ENCODE measurements at places on chromosomes 11 and 22. TPM values are rescaled to one million over a fixed set of nuclear protein-coding genes. Genes with fewer than 3 reads are reported as not detected.

KRTAP5-8 gene
- total RNA-seq: 0.26 TPM

OPCML gene
- not detected for total RNA-seq

OR4D5 gene
- total RNA-seq: not detected

MB gene
- total RNA-seq: not detected

RHOD gene
- total RNA-seq: not detected

MTA2 gene
- 55.4 TPM for total RNA-seq

CHKB gene
- 22.2 TPM for total RNA-seq

RNF214 gene
- 5.8 TPM for total RNA-seq

SAA2 gene
- total RNA-seq: not detected

TMEM191C gene
- total RNA-seq: 0.27 TPM

ATXN10 gene
- 73.7 TPM for total RNA-seq

Data from SK-MEL-5 (cell line).